ENCODE measurements at places on chromosomes 13 and 19.

DNA sequence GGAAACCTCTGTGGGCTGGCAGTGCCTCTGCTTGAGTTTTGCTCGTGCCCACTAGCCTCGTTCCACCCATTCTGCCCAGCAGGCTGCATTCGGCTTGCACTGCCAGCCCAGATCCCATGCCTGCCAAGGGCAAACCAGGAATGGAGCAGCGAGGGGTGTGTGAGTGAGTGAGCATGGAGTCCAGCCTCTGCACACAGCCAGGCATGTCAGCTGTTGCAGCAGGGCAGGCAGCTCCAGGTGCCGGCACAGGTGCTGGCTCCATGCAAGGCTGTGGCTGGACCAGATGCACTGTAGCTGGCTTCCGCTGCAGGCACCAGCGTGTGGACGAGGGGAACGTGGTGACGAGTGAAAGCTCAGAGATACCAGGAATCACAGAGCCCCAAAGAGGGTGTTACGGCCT is 64.5 kb downstream of the SPATA13 start:
- DNase-seq = no peak

DNA sequence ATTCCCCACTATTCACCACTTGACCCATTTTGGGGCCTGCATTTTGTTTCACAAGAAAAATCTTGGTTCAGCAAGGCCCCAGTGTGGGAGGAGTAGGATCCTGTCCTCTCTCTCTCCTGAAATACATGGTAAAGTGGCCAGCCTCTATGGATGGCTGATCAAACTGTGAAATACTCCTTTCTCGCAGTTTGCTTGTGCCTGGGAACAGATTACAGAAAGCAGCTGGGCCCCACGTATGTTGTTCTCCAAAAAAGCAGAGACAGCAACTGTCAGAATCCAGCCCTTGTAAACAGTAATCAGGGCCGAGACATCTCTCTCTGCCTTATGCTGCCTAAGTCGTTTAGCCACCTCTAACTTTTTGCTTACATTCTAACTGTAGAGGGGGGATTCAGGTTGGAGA is 61.0 kb upstream of the RAP2A start:
- DNase-seq = no peak

GRCh38 chr19:35038623-35039512 is 2.7 kb upstream of the HPN start:
- DNase-seq = no peak

DNA sequence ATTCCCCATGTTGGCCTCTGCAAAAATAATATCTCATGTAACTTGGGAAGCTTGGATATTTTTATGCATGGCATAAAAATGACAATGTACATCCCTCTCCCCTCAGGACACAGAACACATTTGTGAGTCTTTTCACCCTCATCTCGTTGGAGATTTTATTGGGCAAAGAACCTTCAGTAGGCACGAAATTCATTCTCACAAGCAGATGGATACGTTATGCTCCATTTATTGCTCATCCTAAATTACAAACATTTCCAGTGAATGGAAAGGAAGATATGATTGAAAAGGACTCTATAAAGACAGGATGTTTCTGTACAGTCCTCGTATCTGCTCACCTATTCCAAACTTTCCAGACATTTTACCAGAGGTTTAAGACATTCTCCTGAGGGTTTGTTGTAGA is 1175.8 kb downstream of the UQCRFS1 start:
- DNase-seq = no peak

DNA sequence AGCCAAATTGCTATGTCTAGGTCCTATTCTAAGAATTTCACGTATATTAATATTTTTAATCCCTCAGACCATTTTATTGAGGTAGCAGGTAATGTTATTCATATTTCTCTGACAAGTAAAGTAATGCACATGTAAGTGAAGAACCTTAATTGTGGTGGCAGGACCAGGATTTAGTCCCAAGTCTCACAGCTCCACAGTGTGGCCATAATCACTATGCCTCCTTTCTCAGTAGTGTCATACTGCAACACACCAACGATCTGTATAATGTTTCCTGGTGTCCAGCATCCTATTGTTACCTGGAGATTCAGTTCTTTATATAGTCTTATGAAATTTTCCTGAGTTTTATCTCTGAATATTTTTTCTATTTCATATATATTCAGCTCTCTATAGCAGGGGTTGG is 340.3 kb downstream of the OLFM4 start:
- DNase-seq = no peak

DNA sequence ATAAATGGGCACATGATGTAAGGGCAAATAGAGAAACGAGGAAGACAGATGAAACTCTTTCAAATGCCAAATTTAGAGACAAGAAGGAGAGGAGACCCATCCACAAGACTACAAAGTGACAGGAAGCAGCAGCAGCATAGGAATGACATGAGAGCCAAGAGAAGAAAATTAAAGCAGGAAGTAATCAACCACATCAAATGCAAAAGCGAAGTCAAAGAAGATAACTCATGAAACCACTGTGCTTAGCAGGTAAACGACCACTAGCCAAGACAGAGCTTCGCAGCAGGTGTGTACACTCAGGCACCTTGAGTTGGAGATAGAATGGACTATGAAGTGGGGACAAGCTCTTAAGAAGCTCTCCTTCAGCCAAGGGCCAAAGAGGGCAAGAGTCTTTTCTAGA is 64.1 kb downstream of the KLF12 start:
- DNase-seq = no peak

- DNase-seq = no peak
Measured at GRCh38 chr13:24083722-24084421, 76.6 kb upstream of the SPATA13 start.

GRCh38 chr19:49591731-49592485 is 926 bp downstream of the PRR12 start:
- no peak for DNase-seq
